ENCODE measurements at places on chromosomes 12 and 14.

GRCh38 chr12:39062266-39062996, 157.0 kb upstream of the CPNE8 start:
- no peak for DNase-seq

- no peak for DNase-seq
Observed at GRCh38 chr14:24425704-24426103, 3.8 kb downstream of the CBLN3 start.

DNA sequence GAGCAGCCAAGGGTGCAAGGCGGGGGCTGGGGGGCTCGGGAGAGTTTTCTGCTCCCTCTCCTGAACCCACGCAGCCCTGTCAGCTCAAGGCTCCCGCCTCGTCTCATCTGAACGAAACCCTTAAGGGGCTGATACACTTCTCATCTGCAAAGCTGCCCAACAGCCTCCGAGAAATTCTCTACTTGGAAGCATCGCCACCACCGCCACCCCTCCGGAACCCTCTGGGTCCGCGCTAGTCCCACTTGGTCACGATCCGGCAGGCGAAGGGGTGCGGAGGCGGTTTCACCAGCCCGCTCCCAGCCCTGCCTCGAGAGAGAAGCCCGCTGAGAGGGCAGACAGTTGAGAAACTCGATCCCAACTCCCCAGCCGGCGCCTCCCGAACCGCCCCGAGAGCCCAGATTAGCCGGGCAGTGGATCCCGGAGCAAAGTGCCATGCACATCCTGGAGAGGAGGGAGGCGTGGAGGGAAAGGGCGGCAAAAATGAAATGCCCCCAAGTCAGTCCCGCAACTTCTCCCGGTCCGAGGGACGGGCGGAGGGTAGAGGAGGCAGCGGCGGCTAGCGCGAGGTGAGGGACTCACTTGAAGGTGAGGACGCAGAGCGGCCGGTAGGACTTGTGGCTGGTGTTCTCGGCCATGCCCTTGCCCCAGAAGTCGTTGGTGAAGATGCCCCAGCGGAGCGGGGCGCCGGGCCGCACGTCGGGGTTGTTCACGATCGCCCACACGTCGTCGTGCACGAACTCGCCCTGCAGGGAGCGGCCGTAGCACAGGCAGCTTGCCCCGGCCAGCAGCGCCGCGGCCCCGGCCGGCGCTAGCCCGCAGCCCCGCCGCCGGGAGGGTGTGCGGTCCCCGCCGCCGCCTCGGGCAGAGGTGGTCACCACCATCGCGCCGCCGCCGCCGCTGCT, 620 bp downstream of the TMTC1 start:
- DNase-seq, result no peak

DNA sequence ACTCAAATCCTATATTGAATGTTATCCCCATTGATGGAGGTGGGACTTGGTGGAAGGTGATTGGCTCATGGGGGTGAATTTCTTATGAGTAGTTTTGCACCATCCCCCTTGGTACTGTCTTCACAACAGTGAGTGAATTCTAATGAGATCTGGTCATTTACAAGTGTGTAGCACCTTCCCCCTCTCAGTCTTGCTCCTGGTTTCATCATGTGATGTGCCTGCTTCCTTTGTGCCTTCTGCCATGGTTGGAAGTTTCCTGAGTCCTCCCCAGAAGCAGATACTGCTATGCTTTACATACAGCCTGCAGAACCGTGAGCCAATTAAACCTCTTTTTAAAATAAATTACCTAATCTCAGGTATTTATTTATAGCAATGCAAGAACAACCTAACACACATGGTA, 302.4 kb upstream of the KITLG start:
- DNase-seq, result no peak

- DNase-seq, result peak; percentile 43
Observed at GRCh38 chr12:132399092-132400010, 70.0 kb upstream of the GALNT9 start.

DNA sequence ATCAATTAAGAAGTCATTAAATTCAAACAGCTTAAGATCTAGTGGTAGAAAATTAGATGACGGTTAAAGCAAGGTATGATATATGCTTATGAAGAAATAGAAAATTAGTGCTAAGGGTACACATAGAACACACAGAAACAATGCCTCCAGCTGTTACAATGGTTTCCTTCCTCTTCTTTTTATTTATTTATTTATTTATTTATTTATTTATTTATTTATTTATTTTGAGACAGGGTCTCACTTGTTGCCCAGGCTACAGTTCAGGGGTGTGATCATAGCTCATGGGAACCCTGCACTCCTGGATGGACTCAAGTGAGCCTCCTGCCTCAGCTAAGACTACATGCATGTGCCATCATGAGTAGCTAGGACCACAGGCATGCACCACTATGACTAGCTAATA, 34.9 kb upstream of the PTPRR start:
- no peak for DNase-seq

GRCh38 chr12:104131609-104132008, 6.4 kb downstream of the NFYB start:
- DNase-seq, result no peak

- no peak for DNase-seq
Observed at GRCh38 chr12:122031342-122032216, 9.9 kb downstream of the BCL7A start.

- no peak for DNase-seq
Observed at GRCh38 chr14:64758691-64759554, 54.7 kb downstream of the PLEKHG3 start.

DNA sequence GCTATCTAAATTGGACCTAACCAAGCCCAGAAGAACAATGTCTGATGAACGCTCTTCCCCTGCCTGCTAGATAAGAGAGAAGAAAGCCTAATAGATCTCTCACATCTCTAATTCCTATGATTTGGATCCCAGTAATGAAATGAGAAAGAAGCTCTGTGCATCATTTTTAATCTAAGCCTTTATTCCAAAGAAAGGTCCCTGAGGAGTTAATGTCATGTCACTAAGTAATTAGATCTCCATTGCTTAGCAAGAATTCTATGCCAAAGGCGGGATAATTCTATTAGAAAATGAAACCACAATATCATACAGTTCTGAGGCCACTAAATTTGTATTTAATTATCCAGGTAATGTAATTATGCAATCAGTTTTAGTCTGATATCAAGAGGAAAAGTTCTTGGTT, 74.2 kb upstream of the TMEM260 start:
- no peak for DNase-seq

- DNase-seq, result no peak
Observed at GRCh38 chr12:6840330-6840729, 395 bp upstream of the GNB3 start.

- DNase-seq, result no peak
Observed at GRCh38 chr12:28177461-28177860, 12.8 kb upstream of the CCDC91 start.

DNA sequence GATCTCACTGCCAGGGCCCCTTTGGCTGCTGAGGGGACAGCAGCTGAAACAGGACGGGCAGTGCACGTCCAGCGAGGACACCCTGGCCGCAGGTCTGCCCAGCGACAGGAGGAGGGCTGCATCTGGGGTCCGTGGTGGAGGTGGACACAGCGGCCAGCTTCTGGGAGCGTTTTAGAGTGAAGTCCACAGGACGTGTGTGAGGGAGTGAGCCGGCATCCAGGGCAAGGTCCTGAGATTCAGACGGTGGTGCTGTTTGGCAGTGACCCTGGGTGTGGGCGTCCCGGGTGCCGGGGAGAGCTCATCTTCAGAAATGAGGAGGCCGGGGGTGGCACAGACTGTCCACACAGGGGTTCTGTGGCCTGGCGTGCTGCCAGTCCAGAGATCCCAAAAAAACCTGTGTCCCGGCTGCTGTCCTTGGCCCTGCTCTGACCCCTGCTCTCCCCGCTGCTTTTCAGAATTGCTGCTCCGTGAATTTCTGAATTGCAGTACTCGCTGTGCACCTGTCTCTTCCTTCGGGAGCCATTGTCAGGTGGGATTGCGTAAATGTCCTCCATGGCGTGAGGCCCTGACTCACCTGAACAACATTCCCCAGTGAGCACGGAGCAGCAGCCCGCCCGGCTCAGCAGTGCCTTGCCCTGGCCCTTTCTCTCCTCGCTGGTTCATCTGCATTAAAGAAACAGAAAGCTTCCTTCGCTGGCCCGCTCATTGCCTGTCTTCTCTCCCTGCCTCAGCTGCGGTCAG, 183.5 kb upstream of the C14orf180 start:
- DNase-seq, result no peak

DNA sequence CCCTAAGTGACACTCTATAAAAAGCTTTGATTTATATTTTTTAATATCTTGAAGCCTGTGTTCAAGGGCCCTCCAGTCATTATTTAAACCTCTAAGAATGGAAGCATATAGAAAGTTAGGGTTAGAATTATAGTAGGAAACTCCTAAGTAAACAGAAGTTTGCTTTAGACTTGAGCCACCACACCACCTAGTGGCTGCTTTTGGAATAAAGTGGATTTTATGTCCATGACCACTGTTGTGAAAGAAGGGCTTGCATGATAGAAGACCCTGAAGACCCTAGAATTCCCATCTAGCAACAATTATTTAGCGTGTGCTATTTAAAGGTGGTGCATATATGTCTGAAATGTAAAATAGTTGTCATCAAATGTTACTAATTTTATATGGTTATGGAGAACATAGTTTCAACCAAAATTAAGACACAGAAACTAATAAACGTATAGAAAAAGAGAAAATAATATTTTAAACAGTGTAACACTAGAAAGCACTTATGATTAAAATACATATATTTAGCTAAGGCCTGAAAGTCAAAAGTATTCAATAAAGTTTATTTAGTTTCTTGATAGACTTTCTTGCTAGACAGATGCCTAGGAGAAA, 21.3 kb downstream of the LRRIQ1 start:
- DNase-seq, result no peak

GRCh38 chr12:104720339-104721038, 237.6 kb downstream of the SLC41A2 start:
- peak; percentile 55 for DNase-seq

- DNase-seq, result no peak
Observed at GRCh38 chr14:84340938-84341337, 1189.0 kb upstream of the FLRT2 start.

GRCh38 chr14:104598039-104598909, 6.3 kb downstream of the TMEM179 start:
- DNase-seq, result no peak

- DNase-seq, result no peak
Observed at GRCh38 chr12:83042441-83043200, 355.9 kb downstream of the TMTC2 start.

DNA sequence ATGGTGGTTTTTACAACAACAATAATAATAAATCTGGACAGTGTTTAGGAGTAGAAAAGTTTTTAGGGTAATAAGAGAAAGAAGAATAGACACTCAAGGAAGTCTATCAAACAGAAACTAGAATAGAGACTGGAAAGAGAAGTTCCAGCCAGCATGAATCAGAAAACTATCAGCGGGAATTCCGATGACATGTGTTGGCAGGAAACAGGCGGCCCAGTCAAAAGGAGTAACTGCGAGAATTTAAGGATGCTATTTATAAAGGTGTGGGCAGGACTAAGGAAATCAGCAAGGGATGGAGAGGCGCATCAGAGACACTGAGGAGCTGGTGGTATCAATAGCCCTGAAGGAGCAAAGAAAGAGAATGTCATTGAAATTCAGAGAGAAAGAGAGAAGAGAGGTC, 89.9 kb downstream of the TBX5 start:
- no peak for DNase-seq
